ENCODE measurements at places on chromosomes 3 and 15. TPM values are rescaled to one million over a fixed set of nuclear protein-coding genes. Genes with fewer than 3 reads are reported as not detected.

MITF gene
- 14.9 TPM for polyA plus RNA-seq

CPN2 gene
- 0.09 TPM for polyA plus RNA-seq

ZDHHC19 gene
- 0.08 TPM for polyA plus RNA-seq

COL6A5 gene
- polyA plus RNA-seq, result 0.05 TPM

MUSTN1 gene
- polyA plus RNA-seq, result 132 TPM

PLIN1 gene
- 0.39 TPM for polyA plus RNA-seq

CDV3 gene
- 178 TPM for polyA plus RNA-seq

CD276 gene
- 133 TPM for polyA plus RNA-seq

DNA sequence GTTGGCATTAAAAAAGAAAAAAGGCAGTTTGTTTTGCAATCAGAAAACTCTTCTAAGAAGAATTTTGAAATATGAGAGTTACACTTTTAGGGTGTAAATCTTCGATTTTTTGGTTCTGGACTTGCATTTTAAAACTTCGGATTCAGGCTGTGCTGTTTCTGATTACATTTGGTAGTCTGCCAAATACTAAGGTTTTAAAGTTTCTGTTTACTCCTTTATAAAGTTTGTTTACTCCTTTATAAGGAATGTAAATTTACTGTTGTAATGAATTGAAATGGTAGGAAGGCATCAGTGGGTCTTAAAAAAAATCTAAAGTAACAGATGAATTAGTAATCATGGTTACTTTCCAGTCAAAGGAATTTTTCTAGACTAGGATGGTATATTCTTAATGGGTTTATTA is 14.1 kb downstream of the FXR1 start:
- no peak for DNase-seq

- DNase-seq, result no peak
These were observed 35.7 kb upstream of the TMEM45A start for GRCh38 chr3:100456745-100457144.

GRCh38 chr3:99599894-99600293 is 38.5 kb upstream of the COL8A1 start:
- DNase-seq, result peak; percentile 16

GRCh38 chr3:72515941-72516340 is 332.3 kb downstream of the SHQ1 start:
- DNase-seq, result peak; percentile 36

DNA sequence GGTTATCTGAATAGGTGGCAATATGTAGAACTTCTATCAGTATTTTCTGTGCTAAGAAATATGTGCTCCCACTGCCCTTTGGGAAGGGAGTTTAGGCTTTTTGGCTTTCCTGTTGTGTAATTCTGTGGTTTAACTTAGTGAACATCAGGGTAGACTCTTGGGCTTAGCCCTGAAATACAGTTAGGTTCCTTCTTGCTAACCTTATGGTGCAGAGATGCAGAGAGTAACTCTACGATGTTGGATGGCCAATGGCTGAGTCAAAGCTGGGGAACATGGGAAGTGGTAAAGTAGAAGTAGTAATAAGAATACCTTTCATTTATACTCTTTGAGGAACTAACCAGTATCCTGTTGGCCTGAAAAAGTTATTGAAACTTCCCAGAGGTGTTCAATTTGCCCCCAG is 80.8 kb upstream of the IL12A start:
- no peak for DNase-seq

DNA sequence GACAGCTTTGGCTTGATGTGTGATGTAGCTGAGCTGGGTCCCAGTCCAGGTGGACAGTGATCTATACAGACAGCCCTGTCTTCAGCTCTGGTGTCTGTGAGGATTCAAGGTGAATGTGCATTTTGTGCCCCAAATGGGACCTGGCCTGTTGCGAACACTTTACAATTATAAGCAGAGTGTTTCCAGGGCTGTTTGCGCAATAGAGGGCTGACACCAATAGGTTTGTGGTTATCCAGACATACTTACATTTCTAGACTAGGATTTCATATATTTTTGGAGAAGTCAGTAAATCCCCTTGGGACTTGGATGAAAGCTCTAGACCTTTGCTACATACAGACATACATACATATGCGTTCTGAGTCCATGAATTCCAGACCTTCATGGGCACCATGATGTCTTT is 4.2 kb upstream of the TATDN2 start:
- DNase-seq, result no peak

- DNase-seq, result peak; percentile 76
These were observed 289.2 kb downstream of the ROBO2 start for GRCh38 chr3:77329116-77329515.

DNA sequence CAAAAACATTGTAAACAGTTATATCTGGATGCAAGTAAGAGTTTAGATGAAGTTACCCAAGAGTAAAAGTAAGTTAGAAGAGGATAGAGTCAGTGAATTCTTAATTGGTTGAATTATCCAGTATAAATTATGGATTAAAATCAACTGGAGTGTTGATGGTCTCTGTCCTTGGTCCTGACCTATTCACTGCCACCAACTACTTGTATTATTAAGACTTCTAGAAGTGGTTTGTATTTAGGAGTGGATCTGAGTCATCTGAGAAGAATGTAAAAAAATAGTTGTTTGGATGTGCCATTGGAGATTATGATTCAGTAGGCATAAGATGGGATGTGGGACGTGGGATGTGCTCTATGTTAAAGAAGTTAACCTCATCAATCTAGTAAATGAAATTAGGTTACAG is 86.4 kb downstream of the SYNPR start:
- peak; percentile 24 for DNase-seq

- no peak for DNase-seq
These were observed 412.4 kb downstream of the RAP2B start for GRCh38 chr3:153574445-153574844.

- DNase-seq, result no peak
These were observed 37.7 kb downstream of the NCK1 start for GRCh38 chr3:136899622-136900158.

GRCh38 chr15:78360958-78361718 is 21.0 kb downstream of the CRABP1 start:
- DNase-seq, result no peak

DNA sequence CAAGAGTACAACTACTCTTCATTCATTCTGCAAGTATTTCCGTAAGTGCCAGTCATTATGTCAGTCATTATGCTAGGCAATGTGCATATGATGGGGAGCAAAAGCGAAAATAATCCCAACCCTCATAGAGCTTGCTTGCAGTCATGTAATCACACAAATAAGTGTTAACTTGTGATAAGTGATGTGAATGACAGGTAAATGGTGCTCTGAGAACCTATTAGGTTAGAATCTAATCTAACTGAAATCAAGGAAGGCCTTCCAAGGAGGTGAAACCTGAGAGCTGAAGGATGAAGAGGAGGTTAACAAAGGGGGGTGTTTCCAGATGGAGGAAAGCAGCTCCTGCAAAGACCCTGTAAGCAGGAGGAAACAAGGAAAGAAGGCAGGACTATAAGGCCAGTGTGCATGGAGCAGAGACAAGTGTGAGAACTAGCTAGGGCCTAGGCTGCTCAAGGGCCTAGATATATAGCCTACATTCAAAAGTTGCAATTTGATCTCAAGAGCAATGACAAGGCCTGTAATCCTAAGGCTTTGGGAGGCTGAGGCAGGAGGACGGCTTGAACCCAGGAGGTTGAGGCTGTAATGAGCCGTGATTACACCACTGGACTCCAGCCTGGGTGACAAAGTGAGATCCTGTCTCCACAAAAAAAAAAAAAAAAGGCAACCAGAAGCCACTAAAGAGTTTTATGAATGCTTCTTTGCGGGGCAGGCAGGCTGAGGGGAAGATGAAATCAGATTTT is 5.3 kb downstream of the PTPN9 start:
- no peak for DNase-seq

DNA sequence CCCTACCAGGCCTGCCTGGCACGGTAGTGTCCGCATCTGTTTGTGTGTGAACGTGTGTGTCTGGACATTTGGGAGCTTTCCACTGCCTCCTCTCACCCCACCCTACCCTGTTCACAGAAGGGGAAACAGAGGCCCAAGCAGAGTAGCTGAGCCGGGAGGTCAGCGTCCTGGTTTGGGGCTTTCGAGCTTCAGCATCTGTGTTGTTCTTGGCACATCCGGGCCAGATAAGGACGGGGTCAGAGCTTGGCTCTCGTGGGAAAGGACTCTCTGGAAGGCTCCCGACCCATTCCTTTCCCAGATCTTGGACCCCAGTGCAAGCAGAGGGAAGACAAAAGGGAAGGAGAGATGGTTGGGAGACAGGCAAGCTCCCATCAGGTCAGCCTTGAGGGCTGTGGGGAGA is 6.3 kb upstream of the PTH1R start:
- DNase-seq, result no peak

DNA sequence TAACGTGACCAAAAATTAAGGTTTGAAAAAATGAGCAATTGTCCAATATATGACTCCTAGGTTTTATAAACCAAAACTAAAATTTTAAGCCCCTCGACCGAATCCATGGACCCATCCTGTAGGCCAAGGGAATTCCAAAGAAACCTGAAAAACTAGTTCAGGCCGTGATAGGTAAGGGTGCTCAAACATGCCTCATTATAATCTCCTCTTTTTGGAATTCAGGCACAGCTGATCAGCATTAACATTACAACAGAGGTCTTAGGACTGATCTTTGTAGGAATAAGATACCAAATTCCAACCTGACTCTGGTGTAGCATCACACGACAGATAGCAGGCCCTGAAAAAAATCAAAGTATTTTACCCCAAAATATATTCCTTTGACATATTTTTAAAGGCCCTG is 155.7 kb downstream of the NEK10 start:
- DNase-seq, result no peak

- DNase-seq, result no peak
These were observed 17.0 kb downstream of the TRPM7 start for GRCh38 chr15:50669611-50670010.

DNA sequence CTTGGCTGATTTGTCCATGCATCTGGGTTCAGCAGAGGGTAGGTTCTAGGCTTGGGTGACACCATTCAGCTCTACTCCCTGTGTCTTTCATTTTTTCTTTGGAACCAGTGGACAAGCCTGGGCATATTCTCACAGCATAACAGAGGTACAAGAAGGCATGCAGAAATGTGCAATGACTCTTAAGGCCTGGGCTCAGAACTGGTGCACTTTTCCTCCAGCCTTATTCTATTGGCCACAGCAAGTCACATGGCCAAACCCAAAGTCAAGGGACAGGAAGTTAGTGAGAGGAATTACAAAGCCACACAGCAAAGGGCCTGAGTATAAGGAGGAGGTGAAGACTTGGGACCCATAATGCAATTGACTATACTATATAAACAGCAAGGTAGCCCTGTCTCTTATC is 200.9 kb upstream of the CTDSPL start:
- no peak for DNase-seq

DNA sequence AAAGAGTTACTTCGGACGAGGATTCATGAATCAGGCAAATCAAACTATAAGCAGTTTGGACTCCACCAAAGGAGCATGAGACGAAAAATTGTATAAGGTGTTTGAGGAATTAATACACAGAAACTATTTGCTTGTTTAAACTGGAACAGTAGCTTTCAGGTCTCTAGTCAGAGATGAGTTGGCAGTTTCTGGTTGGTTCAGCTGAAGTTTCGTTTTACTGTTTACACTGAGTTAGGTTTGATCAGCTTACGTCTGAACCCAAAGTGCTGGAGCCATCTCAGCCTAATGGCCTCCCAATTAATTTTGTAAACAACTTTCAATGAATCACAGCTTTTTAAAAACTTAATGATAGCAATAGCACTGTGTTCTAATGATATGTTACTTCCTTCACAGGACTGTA is 703.7 kb downstream of the NLGN1 start:
- no peak for DNase-seq

DNA sequence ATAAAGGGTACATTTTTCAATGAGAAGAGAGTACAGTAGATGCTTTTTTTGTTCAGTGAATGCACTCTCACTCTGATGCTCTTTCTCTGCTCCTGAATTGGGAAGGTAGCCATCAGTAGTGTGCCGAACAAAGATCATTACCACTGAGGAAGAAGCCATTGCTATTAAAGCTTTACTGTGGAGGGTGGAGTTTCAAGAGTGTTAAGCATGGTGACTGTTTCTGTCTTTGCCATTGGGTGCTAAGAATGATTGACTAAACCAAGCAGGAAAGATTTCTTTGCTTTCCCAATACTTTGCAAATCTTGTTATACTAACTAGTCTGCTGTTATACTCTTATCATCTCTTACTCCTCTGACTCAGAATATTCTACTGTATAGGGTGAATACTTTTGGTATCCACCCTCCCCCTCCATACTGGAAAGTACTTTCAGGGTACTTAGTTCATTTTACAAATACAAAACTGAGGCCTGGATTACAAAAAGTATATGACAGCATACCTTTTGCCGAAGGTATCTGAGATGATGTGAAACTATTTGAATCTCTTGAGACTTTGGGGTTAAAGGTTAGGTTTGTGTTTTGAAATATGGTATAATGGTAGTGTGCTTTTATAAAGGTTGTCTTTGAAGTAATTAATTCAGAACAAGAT is 1.7 kb downstream of the RAB11A start:
- peak; percentile 16 for DNase-seq

GRCh38 chr3:154730186-154730585 is 300.2 kb upstream of the GPR149 start:
- DNase-seq, result peak; percentile 59

DNA sequence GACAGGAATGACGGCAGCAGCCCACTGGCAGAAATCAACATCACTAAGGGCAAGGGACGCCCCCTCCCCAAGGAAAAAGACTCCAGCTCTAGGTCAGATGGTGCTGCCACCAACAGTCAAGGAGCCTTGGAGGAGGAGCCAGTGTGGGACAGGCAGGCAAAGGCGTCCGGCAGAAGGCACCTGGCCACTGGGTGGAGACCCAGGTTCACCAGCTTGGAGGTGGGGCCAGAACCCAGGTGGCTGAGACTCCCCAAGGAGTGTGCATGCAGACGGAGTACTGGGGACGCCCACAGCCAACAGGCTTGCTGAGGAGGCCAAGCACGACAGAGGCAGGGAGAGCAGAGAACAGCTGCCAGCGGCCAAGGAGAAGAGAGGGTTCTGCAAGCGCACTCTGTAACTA is 35.2 kb downstream of the PTPN23 start:
- no peak for DNase-seq

DNA sequence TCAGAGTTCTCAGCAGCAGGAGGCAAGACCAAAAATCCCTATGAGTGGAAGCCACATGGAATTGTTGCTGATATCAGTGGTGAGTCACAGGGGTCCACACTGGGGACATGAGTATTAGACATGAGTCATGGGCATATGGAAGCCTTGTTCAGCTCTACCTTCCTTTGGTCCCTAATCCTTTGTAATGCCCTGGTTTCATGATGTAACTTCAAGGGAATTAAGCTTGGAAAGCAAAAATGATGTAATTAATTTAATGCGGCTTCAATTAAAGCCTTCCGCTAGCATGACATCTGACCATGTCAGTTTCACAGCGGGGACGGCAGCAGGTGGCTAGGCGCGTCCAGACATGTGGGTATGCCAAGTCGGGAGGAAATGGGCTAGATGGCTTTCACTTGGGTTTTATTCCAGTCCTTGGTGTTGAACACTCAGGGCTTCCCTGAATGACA is 176.1 kb upstream of the RGMA start:
- DNase-seq, result peak; percentile 73

- no peak for DNase-seq
These were observed 336.1 kb downstream of the ARRDC4 start for GRCh38 chr15:98296653-98297052.

GRCh38 chr3:30232142-30232541 is 374.3 kb upstream of the TGFBR2 start:
- DNase-seq, result peak; percentile 1

GRCh38 chr3:9158865-9159630 is 90.4 kb downstream of the SRGAP3 start:
- no peak for DNase-seq
